ENCODE measurements at places on chromosomes 1 and 21.

DNA sequence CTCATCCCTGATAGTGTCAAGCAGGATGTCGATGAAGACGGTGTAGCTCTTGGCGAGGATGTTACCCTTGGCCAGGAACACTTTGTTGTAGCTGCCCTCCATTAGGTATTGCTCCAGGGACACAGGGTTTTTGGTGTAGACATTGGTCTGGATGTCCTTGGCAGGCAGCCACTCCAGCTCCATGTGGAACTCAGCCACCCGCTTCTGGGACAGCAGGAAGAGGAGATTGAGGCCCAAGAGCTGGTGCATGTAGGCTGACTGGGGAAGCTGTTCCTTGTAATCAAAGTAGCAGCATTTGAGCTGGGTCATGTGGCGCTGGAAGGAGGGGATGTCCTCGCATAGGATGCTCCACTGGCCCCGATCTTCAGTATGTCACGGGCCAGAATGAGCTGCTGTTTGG lies 9.5 kb downstream of the IL6R start:
- DNase-seq, result no peak

- DNase-seq, result no peak
These were observed 149.2 kb downstream of the PPIAL4G start for GRCh38 chr1:148333875-148334338.

GRCh38 chr1:221644663-221645258 lies 97.1 kb downstream of the DUSP10 start:
- no peak for DNase-seq

- no peak for DNase-seq
These were observed 485.3 kb upstream of the PTBP2 start for GRCh38 chr1:96236156-96236739.

- no peak for DNase-seq
These were observed 49.9 kb upstream of the LAPTM5 start for GRCh38 chr1:30807318-30808066.

DNA sequence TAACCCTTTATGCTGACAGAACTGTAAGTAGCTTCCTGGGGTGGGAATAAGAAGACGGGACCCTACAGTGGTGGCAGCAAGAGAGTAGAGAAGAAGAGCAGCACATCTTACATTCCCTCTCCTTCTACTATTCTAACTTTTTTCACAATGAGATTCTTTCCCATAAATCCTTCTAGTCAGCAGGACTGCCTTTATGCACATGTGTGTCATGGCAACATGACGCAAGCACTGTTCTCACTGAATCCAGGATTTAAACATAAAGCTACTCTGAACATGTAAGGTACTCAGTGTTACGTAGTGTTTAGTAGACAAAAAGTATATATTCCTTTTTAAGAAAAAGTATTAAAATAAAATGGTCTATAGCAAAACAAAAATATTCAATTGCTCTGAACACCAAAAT lies 309.7 kb upstream of the LYPLAL1 start:
- no peak for DNase-seq

DNA sequence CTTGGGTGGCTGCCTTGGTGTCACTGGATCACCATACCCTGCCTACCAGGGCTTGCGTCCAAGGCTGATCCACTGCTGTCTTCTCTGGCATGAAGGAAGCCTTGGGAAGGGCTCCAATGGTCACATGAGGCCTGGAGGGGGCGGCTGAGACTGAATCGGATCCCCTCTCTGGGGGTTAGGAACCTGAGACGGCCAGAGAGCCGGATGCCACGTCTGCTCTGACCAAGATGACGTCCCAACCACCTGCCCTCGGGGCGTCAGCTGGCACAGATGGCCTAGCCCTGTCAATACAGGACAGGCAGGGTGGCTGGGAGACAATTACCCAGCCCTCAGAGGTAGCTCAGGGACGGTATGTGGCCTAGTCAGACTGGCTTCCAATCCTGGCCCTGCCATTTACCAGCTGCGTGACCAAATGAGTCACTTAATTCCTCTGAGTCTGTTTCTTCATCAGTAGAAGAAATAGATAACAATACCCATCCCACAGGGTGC lies 5.4 kb downstream of the TRIM62 start:
- no peak for DNase-seq
